ENCODE measurements at places on chromosomes 5 and 9.

GRCh38 chr9:75147638-75148037, 59.3 kb downstream of the OSTF1 start:
- no peak for DNase-seq

DNA sequence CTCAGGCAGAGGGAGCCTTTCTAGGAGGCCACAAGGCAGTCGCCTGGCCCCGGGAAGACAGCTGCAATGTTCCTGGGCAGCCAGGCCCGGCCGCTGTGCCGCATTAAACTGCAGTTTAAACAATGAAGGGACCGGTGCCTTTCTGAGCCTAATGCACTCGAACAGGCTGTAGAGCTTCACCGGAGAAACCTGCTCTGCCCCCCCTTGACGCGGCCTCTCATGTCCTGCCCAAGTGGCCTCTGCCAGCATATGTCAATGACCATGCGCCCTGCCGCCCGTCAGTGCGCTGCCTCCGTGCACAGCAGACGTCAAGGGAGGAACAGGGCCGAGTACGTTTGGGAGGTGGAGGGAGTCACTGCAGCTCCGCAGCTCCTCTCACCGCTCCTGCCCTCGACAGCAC, 38.4 kb upstream of the BARHL1 start:
- DNase-seq = no peak

- DNase-seq = no peak
These were observed 1458.8 kb upstream of the ACO1 start for GRCh38 chr9:30925635-30926034.

- DNase-seq = no peak
These were observed 51.2 kb upstream of the ROR2 start for GRCh38 chr9:92001244-92001643.

GRCh38 chr9:115046199-115046598, 71.8 kb downstream of the TNC start:
- DNase-seq = no peak

DNA sequence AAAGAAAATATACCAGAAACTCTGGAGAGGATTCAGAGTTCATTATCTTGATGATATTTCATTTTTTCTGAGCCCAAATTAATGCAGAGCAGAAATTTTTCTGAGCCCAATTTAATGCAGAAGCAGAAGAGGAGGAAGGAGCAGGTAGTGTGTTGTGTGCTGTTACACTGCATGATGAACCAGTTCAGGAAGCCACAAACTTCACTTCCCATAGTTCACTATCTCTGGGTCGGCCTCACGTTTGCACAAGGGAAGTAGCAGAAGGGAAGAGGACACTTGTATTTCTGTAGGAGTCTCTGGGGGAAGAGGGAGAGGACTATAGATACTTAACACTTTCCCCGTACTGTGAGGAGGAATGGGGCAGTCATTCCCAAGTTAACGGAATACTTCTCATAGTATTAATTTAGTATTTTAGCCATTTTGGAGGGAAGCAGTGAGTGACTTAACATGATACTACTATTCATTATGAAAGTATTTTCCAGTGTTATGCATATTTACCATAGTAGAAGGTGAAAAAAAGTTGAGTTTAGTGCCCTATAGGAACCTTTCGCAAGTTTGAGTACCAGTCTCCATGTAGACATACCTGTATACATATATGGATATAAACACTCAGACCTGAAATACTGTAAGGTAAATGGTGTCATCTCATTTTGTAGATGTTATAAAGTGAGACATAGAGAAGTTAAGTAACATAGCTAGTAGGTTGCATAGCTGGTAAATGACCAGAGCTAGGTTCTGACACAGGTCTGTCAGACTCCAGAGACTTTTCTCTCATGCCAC, 30.0 kb downstream of the XPA start:
- no peak for DNase-seq

DNA sequence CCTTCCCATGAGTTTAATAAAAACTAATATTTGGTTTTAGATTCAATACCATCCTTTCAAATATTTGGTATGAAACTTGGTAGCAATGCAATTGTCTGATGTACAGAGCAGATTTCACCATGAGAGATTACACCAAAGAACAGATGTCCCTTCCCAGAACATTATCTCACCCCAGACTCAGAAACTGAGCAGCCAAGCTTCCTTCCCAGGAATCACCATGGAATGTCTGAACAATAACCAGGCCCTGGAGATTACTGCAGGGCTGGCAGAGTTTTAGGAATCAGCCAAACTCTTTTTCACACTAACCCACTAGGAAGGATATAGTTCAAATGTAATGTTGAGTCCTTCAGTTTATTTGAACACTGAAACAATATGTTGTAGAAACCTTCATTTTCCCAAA, 23.9 kb downstream of the CLTA start:
- no peak for DNase-seq

DNA sequence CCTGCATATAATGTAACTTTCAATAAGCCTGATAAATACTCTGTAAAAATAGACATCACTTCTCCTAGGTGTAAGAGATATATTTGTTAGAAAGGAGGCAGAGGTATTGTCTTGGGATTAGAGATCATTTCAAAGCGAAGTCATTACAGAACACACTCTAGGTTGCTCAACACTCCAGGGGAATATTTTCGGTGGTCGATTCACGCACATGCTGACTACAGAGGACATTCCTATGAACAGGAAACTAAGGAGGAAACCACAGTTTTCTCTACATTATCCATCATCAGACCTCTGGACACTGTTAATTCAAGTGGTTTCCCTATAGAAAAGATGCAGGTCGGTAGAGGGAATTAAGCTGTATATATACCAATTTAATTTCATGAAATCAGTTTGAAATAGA, 370.0 kb downstream of the NDUFS4 start:
- DNase-seq = no peak

- no peak for DNase-seq
These were observed 365.2 kb downstream of the SPATA31D1 start for GRCh38 chr9:82353631-82354278.

DNA sequence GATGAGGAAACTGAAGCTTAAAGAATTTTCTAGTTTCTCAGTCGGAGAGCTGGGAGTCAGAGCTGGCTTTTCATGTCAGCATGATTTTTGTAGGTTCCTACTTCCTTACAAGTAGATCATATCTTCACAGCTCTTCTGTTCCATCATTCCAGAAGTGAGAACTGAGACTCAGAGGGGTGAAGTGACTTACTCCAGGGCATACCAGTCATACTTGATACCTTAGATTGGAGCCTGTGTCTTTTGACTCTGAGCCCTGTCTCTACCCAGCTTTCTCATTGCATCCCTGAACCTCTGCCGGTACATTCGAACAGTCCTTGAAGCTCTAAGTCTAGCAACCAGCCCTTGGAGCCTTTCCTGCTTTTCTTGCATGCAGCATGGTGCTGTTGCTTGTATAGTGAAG, 53.3 kb downstream of the MCCC2 start:
- DNase-seq = no peak

All from stimulated activated CD8-positive, alpha-beta memory T cell treated with anti-CD3 and anti-CD28 coated beads, Interleukin-4, amount 100 ng/mL, for 1 hour (primary cell).